ENCODE measurements at places on chromosomes 2 and 18. TPM values are rescaled to one million over a fixed set of nuclear protein-coding genes. Genes with fewer than 3 reads are reported as not detected.
A peak's percentile ranks its signal among the peaks of the same experiment; 100 is the strongest.

DNA sequence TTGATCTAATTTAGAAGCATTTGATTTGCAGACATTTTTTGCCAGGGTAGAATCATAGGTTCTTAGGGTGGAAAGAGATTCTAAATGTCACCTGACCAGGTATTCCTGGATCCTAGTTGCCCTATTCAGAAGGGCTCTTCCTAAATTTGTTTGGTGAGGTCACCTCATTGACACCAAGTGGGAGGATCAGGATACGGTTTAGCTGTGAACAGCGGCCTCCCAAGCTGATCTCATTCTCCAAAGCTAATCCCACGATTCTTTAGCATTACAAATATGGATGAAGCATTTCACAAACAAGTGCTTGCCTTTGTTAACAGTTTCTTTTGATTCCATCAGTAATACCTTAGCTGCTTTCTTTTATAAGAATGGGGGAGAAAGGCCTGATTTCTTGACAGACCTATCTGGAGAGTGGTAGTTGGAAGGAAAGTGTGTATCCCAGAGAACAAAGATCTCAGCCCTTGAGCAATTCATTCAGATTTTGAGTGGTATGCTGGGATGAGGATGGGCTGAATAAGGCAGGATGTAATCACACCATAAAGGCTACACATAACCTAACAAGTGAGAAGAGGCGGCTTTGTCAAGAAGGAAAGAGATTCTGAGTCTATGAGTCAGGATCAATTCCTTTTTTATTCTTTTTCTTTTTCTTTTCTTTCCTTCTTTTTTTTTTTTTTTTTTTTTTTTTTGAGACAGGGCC is 16.6 kb downstream of the KCTD1 start:
- no peak for DNase-seq

GRCh38 chr2:229955663-229956062 is 33.4 kb downstream of the FBXO36 start:
- no peak for DNase-seq

GRCh38 chr2:70732766-70733645 is 35.0 kb downstream of the ADD2 start:
- no peak for DNase-seq

- DNase-seq: no peak
Observed at GRCh38 chr2:233991196-233991595, 59.3 kb upstream of the SPP2 start.

DNA sequence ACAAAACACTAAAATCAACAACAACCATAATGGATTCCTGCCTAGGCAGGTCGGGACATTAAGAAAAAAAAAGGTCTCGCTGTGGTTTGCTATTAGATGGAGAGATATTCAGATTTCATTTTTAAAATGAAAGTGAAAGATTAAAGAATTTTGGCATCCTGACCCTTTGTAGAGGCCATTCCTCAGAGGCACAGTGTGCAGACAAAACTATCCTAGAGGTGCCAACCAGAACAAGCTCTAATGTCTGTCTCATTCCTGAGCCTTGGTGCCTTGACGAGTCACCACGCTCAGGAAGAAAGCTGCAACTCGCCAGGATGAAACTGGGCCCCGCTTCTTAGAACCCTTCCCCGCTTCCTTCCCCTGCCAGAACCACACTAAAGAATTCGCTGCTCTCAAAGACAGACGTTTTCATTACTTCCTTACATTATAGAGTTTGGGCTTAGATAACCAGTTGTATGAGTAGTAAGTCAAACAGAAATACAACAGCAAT is 156.0 kb downstream of the TGIF1 start:
- DNase-seq: no peak

DNA sequence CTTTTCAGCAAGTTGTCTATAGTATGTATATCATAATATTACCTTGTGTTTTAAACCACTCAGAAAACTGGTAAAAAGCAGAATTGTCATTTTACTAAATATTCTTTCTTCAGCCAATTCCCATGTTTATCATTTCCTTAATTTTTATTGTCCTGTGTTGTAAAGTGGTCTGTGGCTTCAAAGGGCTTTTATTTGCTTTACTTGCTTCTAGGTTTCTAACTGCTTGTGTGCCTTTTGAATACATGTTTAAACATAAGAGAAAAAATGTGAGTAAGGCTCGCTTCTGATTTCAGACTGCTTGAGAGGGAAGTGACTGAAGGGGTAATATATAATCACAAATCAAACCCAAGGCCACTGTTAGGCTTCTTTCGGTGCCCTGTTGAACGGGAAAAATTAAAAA is 407.5 kb upstream of the NRP2 start:
- no peak for DNase-seq

- peak; percentile 27 for DNase-seq
Observed at GRCh38 chr2:189116087-189116486, 63.5 kb downstream of the COL5A2 start.

The RESP18 gene
- total RNA-seq: not detected

The PPM1B gene
- total RNA-seq: 156 TPM

The FBXO48 gene
- 1.3 TPM for total RNA-seq

The PRSS56 gene
- not detected for total RNA-seq

The RFTN2 gene
- total RNA-seq: 0.28 TPM
